ENCODE measurements at places on chromosomes 16 and 17.

- DNase-seq, result no peak
These were observed 204.5 kb upstream of the ZFHX3 start for GRCh38 chr16:73252446-73252845.

- DNase-seq, result no peak
These were observed 16.1 kb downstream of the TIMM22 start for GRCh38 chr17:1012823-1013728.

GRCh38 chr16:80347900-80348299 lies 192.9 kb upstream of the DYNLRB2 start:
- DNase-seq, result peak; percentile 23

- no peak for DNase-seq
These were observed 85.0 kb upstream of the MED9 start for GRCh38 chr17:17391668-17392370.

- peak; percentile 49 for DNase-seq
These were observed 10.6 kb upstream of the NUP85 start for GRCh38 chr17:75194879-75195278.

DNA sequence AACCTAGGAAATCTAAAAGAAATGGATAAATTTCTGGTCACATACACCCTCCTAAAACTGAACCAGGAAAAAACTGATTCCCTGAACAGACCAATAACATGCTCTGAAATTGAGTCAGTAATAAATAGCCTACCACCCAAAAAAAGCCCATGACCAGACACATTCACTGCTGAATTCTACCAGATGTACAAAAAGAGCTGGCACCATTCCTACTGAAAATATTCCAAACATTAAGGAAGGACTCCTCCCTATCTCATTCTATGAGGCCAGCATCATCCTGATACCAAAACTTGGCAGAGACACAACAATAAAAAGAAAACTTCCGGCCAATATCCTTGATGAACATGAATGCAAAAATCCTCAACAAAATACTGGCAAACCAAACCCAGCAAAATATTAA lies 52.9 kb downstream of the TTC19 start:
- peak; percentile 46 for DNase-seq

- no peak for DNase-seq
These were observed 5.9 kb downstream of the UBE2I start for GRCh38 chr16:1315081-1316032.

GRCh38 chr17:12537436-12537835 lies 128.3 kb upstream of the MYOCD start:
- DNase-seq, result no peak

GRCh38 chr16:86092586-86093480 lies 193.9 kb downstream of the IRF8 start:
- no peak for DNase-seq

DNA sequence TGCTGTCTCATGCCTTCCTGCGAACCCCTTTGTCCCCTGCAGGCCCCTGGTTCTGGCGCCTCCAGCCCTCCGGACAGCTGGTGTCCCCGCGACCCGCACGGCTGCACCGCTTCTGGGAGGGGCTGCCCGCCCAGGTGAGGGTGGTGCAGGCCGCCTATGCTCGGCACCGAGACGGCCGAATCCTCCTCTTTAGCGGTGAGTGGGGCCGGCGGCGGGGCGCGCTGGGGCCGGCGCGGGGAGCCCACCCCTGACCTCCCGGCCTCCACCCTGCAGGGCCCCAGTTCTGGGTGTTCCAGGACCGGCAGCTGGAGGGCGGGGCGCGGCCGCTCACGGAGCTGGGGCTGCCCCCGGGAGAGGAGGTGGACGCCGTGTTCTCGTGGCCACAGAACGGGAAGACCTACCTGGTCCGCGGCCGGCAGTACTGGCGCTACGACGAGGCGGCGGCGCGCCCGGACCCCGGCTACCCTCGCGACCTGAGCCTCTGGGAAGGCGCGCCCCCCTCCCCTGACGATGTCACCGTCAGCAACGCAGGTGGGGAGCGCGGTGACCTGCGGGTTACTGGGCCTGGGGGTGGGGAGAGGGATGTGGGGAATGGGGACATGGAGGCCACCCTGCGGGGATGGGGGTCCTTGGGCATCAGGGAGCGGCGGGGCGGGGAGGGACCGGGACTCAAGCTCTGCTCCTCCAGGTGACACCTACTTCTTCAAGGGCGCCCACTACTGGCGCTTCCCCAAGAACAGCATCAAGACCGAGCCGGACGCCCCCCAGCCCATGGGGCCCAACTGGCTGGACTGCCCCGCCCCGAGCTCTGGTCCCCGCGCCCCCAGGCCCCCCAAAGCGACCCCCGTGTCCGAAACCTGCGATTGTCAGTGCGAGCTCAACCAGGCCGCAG lies 7.1 kb upstream of the IL32 start:
- peak; percentile 12 for DNase-seq

GRCh38 chr17:18382441-18383078 lies 5.0 kb downstream of the EVPLL start:
- DNase-seq, result no peak

DNA sequence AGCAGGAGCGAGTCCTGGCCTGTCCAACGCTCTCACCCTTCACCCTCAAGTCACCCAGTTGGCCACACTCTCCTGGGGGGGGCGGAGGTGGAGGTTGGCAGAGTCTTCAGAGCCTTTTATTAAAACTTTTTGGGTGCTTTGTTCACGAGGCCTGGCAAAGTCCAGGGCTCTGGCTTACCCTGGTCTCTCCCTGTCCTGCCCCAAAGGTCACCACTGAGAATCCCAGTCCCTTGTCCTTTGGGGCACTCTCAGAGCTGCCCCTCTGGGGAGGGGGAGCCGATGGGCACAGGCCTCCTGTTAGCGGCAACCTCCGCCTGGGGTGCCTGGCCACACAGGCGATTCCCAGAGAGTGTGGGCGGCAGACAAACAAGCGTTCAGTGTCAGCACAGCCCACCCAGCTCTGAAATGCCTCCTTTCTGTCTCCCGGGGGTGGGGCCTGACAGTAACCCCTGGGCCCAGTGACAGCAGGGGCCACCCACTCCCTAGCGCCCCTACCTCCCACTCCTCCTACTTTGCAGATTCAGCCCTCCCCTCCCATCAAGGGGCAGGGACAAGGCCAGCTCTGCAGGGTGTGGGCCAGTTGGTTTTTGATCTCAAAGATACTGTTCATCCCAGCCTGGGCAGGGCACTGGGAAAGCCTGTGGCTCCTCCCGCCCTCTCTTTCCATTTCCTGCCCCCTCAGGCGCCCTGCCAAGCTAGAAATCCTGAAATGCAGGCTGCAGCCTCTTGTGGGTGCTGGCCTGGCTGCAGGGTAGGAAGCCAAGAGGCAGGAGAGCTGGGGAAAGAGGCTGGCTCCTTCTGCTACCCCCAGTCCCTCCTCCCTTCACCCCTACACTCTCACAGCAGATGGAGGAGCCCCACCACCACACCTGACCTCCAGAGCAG lies 36.6 kb upstream of the EMP2 start:
- peak; percentile 69 for DNase-seq

All from AG10803 (cell line).